ENCODE measurements at places on chromosomes 7 and 10.

GRCh38 chr10:71217266-71218045 lies 5.1 kb downstream of the UNC5B start:
- DNase-seq, result no peak

- DNase-seq, result no peak
These were observed 95.0 kb upstream of the TAS2R16 start for GRCh38 chr7:123090456-123090855.

DNA sequence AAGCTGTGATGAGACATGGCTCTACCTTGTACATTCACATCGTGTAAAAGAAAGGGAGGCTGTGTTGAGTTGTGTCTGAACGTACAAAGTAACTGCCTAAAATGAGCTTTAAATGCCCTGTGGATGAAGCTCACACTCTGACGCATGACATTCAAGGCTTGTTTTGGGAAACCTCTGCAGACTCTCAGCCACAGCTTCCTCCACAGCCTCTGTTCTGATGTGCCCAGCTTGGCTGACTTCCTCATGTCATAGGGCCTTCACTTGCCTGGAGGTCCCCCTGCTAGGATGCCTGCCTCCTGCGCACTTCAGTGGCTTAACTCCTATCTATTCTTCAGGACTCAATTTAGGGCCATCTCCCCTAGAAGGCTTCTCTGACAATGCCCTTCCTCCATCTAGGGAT lies 230.0 kb upstream of the HABP2 start:
- DNase-seq, result no peak

DNA sequence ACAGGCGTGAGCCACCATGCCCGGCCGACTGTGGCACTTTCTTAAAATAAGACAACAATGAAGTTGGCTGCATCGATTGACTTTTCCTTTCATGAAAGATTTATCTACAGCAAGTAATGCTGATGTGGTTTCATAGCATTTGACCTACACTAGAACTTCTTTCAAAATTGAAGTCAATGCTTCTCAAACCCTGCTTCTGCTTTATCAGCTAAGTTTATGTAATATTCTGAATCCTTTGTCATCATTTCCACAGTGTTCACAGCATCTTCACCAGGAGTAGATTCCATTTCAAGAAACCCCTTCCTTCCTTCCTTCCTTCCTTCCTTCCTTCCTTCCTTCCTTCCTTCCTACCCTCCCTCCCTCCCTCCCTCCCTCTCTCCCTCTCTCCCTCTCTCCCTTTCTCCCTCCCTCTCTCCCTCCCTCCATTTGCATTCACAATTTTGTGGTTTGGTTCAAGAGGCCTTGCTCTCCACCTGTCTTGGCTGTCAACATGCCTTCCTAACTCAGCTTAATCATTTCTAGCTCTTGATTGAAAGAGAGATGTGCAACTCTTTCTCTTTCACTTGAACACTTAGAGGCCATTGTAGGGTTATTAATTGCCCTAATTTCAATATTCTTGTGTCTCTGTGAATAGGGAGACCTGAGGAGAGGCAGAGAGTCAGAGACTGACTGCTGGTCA lies 52.1 kb downstream of the HDAC9 start:
- DNase-seq, result no peak

- DNase-seq, result no peak
These were observed 192.7 kb downstream of the KIF20B start for GRCh38 chr10:89894051-89894450.

- DNase-seq, result no peak
These were observed 5.2 kb upstream of the MALRD1 start for GRCh38 chr10:19043431-19043830.

DNA sequence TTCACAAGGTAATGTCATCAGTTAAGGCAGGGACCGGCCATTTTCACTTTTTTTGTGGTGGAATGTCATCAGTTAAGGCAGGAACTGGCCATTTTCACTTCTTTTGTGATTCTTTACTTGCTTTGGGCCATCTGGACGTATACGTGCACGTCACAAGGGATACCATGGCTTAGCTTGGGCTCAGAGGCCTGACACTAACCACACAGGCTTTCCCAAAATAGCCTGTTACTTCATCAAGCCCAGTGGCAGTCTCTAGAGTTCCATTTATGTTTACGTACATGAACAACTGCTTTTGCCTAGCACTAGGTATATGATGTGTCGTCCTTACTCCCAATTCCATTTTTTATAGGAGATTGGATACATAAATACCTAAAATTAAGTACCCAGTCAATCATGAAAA lies 237.9 kb downstream of the C7orf25 start:
- no peak for DNase-seq

GRCh38 chr10:75408911-75409885 lies 7.6 kb upstream of the ZNF503 start:
- DNase-seq, result no peak

- DNase-seq, result no peak
These were observed 95.0 kb downstream of the CNOT4 start for GRCh38 chr7:135414850-135415439.

DNA sequence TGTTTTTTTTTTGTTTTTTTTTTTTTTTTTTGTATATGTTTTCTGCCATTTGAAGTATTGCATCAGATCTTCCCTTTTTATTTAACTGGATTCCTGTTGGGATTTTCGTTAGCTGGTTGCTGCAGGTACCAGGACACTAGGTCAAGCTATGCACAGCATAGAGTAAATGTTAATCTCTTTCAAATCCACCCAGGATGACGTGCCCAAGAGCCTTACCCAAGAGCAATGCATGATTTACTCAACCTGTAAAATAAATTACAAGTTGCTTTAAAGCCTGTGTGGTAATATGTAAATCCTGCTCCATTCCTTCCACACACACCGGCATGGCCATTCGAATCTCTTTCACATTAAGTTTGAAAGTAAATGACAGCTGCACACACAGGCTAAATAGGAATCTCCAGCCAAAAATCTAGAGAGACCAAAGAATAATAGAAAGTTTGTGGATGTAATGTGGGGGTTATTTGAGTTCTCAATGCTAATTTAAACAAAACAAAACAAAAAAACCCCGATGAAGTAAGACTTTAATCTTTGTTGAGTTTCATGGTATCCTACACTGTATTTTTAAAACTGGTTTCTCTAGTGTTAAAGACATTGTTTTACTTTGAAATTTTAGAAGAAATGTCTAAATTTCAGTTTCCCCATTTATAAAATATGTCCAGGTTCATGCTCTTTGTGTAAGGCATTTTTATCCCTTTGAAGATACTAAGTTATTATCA lies 167.9 kb downstream of the FRMD4A start:
- no peak for DNase-seq

- no peak for DNase-seq
These were observed 60.3 kb downstream of the CPXM2 start for GRCh38 chr10:123831259-123831658.

- DNase-seq, result no peak
These were observed 151.1 kb downstream of the SH3PXD2A start for GRCh38 chr10:103703941-103704919.

DNA sequence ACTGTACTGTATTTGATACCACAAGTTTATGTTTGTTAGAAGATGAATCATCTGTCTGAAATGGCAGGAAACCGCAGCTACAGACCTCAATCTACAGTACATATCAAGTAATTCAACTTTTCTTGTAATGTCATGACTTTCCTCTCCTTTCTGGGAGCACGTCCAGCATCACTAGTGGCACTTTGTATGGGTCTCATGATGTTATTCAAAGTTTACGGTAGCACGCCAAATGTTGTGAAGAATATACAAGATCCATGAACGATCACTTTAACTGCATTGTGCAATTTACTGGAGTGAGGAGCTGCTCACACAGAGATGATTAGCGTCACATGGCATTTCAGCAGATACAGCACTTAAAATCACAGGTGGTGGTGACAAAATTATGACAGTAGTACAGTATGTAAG lies 257.8 kb upstream of the GNAI1 start:
- DNase-seq, result no peak

DNA sequence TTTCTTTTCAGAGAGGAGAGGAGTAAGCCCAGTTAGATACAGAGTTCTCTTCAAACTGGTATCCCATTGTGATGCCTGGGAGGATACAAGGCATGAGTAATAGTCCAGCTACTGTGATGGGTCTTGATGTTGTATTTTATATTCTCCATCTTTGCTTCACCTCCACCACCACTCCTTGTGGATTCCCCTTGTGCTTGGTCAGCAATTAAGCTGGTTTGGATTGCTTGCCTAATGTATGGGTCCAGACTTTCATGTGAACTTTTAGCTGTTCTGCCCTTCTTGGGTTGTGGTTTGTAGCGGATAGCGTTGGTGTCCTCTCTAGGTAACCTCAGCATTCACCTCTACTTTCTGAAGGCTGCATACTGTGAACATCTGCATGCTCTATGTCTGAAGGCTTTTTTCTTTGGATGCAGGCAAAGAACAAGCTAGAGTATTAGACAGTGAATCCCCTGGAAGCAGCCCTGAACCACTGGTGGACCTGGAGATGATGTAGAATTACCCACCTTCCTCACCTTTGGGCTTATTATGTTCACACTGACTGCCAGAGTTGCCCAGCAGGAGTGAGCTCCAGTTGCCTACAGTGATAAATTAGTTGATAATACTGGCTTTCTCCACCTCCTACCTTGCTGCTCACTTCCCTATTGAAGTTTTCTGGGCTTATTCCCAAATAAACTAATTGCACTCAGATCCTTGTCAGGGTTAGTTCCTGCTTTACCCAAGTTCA lies 126.5 kb upstream of the MTPN start:
- DNase-seq, result no peak

GRCh38 chr10:34538281-34538829 lies 276.7 kb downstream of the PARD3 start:
- DNase-seq, result no peak

DNA sequence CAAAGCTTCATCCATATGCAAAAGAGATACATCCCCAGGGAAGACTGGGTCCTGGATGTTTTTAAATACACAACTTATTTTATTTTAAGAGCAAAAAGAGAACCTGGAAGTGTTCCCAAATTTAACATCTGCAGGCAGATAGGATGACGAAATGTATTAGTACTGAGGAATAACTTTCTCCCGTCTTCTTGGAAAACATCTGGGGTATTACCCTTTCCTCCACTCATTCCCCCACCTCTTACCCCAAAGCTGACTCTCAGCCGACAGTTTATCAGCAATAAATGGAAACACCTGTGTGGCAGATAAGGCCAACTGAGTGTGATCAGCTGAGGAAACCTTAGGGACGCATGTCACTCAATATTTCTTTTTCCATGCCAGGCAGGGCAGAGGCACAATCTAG lies 435.6 kb upstream of the NPVF start:
- DNase-seq, result no peak

DNA sequence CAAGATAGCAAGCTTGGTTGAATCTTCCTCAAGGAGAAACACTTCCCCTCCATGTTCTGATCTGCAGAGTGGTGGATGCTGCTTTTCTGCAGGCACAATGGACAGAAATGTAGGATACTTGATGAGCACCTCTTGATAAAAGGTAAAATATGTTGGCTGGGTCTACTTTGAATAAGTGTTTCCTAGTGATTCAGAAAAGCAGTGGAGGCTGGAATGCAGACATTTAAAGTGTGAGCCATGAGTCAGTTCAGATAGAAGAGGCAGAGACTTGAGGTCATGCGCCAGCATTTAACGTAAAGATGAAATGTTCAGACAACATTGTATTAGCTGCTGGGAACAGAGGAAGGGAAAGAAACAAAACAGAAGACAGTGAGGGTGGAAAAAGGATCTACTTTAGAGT lies 403.1 kb downstream of the ADRA2A start:
- DNase-seq, result no peak

DNA sequence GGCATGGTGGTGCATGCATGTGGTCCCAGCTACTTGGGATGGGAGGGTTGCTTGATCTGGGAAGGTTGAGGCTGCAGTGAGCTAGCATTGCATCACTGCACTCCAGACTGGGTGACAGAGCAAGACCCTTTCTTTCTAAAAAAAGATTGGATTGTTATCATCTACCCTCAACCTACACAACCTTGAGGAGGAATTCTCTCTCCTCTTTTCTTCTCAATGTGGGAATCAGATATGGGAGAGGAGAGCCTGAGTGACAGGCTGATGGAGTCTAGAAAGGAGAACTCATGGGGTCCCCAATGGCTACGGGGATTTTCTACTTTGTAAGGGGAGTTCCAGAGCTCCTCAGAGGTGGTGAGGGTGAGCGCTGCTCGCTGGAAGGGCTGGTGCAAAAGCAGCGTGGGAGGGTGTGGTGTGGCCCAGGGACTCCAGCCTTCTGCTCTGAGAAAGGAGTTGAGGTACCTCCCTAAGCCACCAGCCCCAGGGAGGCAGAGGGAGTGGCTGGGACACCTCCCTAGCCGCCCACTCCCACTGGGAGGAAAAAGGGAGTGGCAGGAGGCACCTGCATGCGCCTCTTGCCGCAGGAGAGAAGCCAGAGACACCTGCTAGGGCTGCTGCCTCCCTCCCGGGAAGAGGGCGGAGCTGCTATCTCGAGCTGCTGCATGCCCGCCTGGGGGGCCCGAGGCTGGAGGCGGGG lies 48.4 kb downstream of the GATA3 start:
- DNase-seq, result no peak

DNA sequence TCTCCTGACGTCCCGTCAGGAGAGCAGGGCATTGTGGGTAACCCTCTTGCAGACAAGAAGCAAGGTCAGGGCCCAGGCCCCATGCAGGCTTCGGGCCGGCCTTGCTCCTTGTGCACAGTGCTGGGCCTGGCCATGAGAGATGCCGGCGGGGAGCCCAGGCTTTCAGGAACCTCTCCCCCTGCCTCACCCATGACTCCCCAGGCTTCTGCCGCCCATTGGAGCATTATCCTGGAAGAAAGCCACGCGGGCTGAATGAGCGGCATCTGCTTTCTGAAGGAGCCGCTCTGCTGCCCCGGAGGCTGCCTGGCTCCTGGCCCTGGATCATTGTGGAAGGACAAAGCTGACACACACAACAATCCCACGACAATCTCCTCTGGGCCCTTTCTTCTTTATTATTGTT lies 233.5 kb downstream of the TCF7L2 start:
- no peak for DNase-seq

GRCh38 chr10:71968553-71969474 lies 4.6 kb downstream of the CHST3 start:
- DNase-seq, result no peak

DNA sequence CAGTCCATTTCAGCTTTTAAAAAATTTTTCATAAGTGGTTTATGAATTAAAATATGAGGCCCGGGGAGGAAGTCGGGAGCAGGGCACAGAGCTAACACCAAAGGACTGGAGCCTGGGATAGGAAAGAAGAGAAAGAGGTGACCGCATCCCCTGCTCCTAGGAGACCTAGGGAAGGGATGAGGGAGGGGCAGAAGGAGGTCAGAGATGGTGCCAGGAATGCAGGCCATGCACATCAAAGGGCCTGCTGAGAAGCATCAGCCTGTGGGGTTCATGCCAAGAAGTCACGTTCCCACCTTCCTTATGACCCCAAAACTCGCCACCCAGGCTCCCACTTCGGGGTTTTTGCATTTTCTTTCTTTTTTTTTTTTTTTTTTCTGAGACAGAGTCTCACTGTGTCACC lies 14.7 kb upstream of the TOMM7 start:
- no peak for DNase-seq

- DNase-seq, result no peak
These were observed 9.8 kb downstream of the DNAJB12 start for GRCh38 chr10:72344932-72345331.

DNA sequence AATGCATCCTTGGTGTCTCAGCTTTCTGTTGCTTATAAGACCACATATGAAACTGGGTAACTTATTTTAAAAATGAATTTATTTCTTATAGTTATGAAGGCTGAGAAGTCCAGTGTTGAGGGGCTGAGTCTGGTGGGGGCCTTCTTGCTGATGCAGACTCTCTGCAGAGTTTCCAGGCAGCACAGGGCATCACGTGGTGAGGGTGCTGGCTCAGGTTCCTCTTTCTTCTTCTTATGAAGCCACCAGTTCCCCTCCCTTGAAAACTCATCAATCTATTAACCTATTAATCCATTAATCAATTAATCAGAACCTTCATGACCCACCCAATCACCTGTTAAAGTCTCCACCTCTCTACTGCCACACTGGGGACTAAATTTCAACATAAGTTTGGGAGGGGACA lies 595.6 kb upstream of the NRP1 start:
- no peak for DNase-seq
